ENCODE measurements at places on chromosomes 6 and 20. TPM values are rescaled to one million over a fixed set of nuclear protein-coding genes. Genes with fewer than 3 reads are reported as not detected.

GRCh38 chr20:48620507-48621375, 207.1 kb downstream of the PREX1 start:
- peak; percentile 88 for DNase-seq

Gene FAM83C
- total RNA-seq, result not detected

DNA sequence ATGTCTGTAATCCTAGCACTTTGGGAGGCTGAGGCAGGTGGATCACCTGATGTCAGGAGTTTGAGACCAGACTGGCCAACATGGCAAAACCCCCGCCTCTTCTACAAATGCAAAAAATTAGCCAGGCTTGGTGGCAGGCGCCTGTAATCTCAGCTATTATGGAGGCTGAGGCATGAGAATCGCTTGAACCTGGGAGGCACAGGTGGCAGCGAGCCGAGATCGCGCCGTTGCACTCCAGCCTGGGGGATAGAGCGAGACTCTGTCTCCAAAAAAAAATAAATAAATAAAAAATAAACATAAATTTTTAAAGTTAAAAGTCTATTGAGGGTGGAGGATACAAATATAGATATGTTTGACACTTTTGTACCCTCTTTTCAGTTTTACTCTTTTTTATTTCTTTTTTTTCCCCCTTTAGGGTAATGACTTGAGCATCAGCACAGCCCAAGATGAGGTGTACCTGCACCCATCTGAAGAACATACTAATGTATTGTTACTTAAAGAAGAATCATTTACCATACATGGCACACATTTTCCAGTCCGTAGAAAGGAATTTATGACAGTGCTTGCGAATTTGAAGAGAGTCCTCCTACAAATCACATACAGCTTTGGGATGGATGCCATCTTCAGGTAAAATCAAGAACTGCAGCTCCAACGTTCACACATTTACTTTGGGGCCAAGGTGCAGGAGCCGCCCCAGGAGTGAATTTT, 368.9 kb downstream of the LAMA2 start:
- DNase-seq, result no peak

GRCh38 chr20:51531141-51531710, 11.3 kb downstream of the NFATC2 start:
- DNase-seq, result no peak

DNA sequence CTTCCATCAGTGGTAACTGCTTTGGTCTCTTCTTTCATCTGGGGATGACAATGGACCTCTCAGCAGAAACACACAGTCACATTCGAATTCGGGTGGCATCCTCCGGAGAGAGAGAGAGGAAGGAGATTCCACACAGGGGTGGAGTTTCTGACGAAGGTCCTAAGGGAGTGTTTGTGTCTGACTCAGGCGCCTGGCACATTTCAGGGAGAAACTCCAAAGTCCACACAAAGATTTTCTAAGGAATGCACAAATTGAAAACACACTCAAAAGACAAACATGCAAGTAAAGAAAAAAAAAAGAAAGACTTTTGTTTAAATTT, 6.1 kb downstream of the EDN1 start:
- no peak for DNase-seq

Gene MCHR2
- total RNA-seq, result not detected

- DNase-seq, result no peak
Observed at GRCh38 chr20:42429761-42430458, 759.8 kb downstream of the PTPRT start.

DNA sequence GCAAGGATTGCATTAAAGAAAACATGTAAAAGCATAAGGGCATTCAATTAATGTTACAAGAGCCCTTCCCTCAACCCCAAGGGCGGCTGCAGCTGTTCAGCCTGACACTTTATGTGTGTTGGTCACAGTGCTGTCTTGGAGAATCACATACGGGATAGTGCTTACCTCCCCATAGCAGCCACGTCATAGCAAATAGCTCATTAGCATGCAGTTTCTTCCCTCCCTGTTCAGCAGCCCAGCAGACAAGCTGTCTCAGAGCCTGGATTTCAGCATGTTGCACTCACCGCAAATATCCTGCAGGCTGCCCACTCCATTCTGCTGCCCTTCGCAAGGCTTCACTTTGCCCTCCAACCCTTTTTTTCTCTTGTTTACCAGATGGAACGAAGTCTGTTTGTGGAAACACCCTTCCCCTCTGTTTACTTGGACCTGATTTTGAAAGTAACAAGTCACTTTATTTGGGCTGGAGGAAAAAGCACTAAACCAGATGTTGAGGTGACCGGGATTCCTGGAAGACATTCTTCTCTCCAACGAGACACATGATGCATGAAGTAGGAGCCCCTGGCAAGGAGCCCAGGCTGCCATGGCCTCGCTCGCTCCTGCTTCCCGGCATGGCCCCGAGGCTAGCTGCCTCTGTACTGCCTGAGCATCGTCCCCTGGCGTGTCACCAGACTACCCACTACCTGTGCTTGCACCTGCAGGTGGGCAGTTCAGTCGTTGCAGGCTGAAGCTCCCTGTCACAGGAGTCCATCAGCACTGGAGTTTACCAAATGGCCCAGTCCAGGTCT, 151.6 kb upstream of the GMDS start:
- DNase-seq, result peak; percentile 30

Gene MRAP2
- total RNA-seq, result not detected

- peak; percentile 41 for DNase-seq
Observed at GRCh38 chr20:6636209-6637159, 131.0 kb upstream of the BMP2 start.

Gene WFDC2
- not detected for total RNA-seq

- DNase-seq, result no peak
Observed at GRCh38 chr6:104689551-104690205, 170.0 kb downstream of the HACE1 start.

- no peak for DNase-seq
Observed at GRCh38 chr6:16503241-16503775, 258.0 kb downstream of the ATXN1 start.

Gene BPIFB4
- not detected for total RNA-seq

GRCh38 chr6:157253699-157254098, 69.6 kb downstream of the TMEM242 start:
- no peak for DNase-seq

Gene PGBD1
- total RNA-seq, result 2.8 TPM

GRCh38 chr6:33802186-33802958, 1.4 kb downstream of the MLN start:
- no peak for DNase-seq

Gene PPT2
- 18.0 TPM for total RNA-seq

DNA sequence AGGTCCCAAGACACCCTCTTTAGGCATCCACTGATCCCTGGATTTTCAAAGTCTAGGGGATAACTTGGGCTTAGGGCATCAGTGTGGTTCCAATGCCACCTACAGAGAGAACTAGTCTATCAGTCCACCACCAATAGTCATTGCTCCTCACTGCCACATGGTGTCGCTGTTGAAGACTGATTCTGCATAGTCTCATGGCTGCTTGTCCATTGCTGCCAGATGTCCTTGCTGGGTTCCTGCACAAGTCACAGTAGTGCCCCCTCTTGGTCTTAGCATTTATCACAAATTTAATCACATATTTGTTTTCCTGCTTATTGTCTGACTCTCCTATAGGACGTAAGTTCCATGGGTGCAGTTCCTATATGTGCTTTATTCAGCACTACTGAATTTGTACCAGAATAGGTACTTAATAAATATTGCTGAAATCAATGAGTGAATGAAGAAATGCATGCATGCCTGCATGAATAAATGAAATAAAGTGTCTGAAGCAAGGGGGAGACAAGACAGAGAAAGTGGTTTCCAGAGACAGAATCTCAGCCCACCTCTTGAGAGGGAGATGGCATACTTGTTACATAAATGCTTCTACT, 45.9 kb upstream of the RALY start:
- DNase-seq, result no peak

Gene SAPCD1
- not detected for total RNA-seq

GRCh38 chr6:99590728-99591672, 15.6 kb upstream of the PRDM13 start:
- no peak for DNase-seq

- no peak for DNase-seq
Observed at GRCh38 chr6:116300566-116300965, 20.8 kb upstream of the TSPYL1 start.

DNA sequence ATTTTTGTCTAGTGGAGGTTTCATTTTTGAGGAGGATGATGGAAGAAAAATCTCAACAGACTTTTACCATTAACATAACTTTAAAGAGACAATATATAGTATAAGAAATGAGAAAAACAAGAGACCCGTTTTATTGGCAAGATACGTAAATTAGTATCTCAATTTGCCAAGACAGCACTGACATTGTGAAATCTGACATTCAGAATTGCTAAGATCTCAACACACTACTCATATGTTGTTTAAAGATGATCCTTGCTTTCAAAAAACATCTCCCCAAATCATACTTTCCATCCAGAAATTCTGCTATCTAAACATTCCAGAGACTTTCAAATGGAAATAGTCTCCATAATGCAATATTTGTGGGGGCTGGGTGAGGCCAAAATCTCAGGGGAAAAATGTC, 220.9 kb upstream of the CEP162 start:
- no peak for DNase-seq

Gene C6orf132
- 2.2 TPM for total RNA-seq
